ENCODE measurements at places on chromosomes 16 and 17.

DNA sequence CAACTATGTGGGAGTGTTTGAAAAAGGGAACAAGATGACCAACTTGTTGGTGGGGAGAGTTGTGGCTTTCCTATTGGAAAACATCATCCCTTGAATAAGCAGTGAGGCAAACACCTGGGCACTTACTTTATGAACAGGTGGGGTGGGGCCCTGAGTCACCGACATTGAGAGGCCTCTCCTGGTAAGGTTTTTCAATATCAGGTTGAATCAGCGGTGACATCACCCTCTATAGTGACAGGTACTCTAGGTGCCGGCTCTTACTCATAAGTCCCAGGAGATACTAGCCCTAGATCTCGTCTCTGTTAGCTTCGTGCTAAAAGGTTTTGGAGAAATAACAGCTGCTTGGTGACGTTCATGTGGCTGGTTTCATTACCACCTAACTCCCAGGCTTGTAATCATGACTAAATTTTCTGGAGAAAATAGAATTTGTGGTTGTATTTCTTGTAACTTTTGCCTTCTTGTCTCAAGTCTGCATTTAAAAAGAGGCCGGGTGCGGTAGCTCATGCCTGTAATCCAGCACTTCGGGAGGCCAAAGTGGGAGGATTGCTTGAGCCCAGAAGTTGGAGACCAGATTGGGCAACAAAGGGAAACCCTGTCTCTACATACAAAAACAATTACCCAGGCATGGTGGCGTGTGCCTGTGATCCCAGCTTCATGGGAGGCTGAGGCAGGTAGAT is 19.3 kb downstream of the CDH1 start:
- no peak for DNase-seq

DNA sequence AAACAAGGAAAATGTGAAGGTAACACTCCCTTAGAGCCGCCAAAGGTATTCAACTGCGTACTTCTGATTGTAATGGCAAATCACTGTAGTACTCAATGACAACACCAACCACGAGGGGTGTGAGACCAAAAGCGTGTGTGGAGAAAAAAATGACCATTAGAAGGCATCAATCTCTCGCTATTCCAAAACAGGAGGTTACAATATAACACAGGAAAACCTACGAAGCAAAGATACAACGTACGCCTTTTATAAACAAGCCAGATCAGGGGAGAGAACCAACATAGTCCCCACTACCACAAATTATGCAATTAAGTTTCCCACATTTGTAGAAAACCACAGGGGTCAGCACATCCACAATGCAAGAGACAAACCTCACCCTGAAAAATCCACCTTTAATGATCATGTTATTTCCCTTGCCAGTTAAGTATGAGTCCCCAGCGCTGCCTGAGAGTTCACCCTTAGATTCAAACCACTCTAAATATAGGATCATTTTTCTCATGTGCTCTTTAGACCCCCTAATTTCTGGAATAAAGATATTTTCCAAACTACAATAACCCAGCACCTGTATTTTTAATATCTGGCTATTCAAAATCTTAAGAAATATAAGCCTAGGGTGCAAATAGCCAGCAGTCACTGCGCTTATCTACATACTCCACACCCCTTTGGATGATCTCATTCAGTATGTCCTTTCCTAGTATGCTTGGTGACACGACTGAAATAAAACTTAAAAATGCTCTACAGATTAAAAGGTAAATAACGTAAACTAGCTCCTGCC is 12.4 kb downstream of the TEX14 start:
- no peak for DNase-seq

GRCh38 chr17:27633312-27634025 is 2.5 kb downstream of the LGALS9 start:
- DNase-seq: no peak

DNA sequence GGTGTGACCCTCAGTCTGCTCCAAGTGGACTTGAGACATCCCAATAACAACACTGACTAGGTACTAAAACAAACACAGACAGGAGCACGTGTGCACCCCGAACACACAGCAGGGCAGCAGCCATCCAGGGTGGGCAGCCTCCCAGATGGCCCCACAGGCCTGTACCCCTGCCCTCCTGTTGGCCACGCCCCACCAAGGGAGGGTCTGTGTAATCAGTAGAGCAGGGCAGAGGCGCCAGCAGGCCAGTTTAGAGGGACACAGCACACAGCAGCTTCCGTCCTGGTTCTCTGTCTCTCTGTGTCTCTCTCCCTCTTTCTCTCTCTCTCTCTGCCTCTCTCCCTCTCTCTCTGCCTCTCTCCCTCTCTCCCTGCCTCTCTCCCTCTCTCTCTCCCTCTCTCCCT is 21.4 kb downstream of the ACTG1 start:
- no peak for DNase-seq

DNA sequence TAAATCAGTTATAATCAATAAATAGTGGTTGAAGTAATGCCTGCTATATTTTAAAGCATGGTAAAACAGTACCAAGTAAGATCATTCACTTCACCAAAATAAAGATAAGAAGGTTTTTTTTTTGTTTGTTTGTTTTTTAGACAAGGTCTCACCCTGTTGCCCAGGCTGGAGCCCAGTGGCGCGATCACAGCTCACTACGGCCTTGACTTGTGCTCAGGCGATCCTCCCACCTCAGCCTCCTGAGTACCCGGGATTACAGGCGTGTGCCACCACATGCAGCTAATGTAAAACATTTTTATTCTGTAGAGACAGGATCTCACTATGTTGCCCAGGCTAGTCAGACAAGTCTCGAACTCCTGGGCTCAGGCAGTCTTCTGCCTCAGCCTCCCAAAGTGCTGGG is 84.5 kb upstream of the NETO2 start:
- no peak for DNase-seq

- no peak for DNase-seq
Measured at GRCh38 chr17:72008236-72008876, 112.5 kb upstream of the SOX9 start.

GRCh38 chr16:79707876-79708275 is 107.3 kb upstream of the MAF start:
- DNase-seq: no peak

GRCh38 chr17:74737299-74738050 is 419 bp downstream of the RAB37 start:
- no peak for DNase-seq
